Activated CD8-positive, alpha-beta memory T cell treated with anti-CD3 and anti-CD28 coated beads for 4 hours (primary cell): ENCODE measurements at places on chromosomes 1 and 21.
A peak's percentile ranks its signal among the peaks of the same experiment; 100 is the strongest.

DNA sequence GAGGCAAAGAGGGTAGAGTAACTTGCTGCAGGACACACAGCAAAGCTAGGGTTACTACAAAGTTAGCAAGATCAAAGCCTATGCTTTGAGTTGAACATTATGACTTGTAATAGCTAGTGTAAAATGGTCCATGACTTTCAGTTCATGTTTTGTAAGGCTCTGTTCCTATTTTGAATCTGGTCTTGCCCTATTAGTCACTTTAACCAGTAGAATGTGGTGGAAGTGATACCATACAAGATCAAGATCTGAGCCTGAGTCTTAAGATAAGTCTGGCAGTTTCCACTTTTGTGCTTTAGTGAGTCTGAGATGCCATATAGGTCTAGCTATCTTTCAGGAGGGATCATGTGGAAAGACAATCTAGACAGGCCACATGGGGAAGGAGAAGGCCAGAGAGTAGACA lies 282.1 kb upstream of the BRINP3 start:
- DNase-seq: no peak

DNA sequence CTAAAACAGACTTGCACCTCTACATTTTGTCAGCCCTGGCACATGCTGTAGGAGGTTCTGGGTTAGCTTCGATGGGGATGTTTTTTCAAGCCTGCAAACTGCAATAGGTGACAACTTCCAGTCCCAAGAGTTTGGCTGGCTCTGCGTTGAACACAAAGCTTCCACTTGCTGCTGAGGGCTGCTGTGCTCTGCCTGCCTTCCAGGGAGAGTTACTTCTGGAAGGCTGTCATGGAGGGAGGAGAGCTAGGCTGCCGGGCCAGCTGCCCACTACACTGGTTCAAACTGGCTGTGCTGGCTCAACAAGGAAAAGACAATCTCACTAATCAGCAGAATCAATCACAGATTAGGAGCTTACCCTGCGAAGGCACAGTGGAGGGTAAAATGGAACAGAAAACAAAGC lies 46.7 kb upstream of the PPP2R5A start:
- DNase-seq: no peak

GRCh38 chr1:29655145-29655544 lies 418.8 kb downstream of the PTPRU start:
- no peak for DNase-seq

DNA sequence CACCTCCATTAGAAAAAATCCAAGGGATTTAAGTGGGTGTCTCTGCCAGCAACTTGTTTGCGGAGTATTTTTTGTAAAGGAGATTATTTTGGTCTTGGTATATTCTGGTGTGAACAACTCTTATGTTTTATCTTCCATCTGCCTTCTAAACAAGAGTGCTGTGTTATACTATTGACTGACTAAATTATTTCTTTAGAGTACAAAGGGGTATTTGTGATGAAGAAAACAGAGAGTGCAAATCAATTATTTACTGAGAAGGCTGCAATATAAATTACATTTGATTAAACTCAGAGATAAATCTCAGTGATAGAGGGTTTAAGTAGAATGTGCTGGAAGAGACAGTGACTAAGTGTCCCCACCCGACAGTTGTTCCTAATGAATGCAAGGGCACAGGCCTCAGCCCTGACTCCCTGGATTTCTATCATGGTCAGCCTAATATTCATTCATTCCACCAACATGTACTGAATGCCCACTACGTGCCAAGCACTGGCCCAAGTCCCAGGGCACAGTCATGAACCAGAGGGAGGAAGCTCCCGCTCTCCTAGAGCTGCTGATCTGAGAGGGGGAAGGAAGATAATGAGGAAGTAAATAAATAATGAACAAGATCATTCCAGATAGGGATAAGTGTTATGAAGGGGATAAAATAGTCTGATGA lies 196.9 kb upstream of the C8B start:
- no peak for DNase-seq

GRCh38 chr1:211775170-211775569 lies 55.4 kb downstream of the LPGAT1 start:
- DNase-seq: no peak

GRCh38 chr1:154657556-154657955 lies 49.6 kb upstream of the ADAR start:
- no peak for DNase-seq

GRCh38 chr1:5509664-5510452 lies 482.4 kb downstream of the NPHP4 start:
- peak; percentile 45 for DNase-seq

GRCh38 chr1:181140398-181140797 lies 51.9 kb downstream of the IER5 start:
- no peak for DNase-seq

- no peak for DNase-seq
Measured at GRCh38 chr1:209742409-209743144, 13.3 kb upstream of the TRAF3IP3 start.

DNA sequence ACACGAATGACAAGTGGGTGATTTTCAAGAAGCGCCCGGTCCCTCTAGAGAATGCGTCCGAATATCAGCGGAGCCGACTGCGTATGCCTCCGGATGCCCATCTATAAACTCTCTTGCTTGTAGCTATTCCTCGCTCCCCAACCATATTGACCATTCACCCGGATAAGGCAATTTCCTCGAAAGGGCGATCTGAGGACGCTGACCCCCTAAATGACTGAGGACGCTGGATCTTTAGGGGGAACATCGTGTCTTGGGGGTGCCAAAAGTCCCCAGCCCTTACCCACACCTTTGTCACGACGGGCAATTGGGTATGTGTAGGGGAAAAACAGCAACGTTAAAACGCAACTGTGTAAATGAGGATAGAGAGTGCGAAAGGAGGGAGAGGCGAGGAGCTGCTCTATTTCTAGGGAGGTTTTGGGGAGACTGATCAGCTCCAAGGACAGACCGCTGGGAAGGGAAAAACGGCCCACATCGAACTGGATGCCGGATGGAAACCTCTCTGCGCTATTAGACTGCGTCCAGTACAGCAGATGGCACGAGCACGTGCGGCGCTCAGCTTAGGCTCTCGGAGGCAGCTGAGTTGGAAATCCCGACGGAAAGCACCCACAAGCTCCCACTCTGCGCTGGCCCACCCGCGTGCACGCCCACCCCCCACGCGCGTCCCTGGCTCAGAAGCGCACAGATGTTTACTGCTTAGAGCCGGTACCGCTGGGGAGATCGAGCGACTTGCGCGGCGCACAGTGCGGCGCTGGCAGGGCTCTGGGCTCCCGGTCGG lies 2.9 kb upstream of the PRRX1 start:
- DNase-seq: no peak

- DNase-seq: no peak
Measured at GRCh38 chr1:156220226-156220625, 7.4 kb downstream of the PMF1 start.

GRCh38 chr1:161905269-161905884 lies 118.3 kb downstream of the OLFML2B start:
- DNase-seq: no peak

GRCh38 chr1:34866762-34867109 lies 7.2 kb upstream of the SMIM12 start:
- no peak for DNase-seq

DNA sequence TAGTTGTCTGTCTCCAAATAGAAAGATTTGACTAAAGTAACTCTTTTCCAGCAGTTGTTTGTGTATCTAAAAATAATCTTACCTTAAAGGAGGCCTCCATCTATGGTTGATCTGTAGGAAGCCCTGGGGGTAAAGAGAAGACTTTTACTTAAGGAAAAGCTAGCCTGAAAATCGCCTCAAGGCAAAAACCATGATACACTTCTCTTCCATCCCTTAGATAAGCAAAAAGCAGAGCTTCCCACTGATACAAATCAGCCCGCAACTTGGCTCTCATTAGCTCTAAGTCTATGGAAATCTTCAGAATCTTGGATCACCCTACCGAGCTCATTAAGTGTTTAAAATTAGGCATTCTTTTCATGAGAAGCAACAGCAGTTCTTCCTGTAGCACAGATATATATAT lies 576.9 kb upstream of the PTBP2 start:
- DNase-seq: no peak

- no peak for DNase-seq
Measured at GRCh38 chr1:111370871-111371270, 56.7 kb downstream of the OVGP1 start.

DNA sequence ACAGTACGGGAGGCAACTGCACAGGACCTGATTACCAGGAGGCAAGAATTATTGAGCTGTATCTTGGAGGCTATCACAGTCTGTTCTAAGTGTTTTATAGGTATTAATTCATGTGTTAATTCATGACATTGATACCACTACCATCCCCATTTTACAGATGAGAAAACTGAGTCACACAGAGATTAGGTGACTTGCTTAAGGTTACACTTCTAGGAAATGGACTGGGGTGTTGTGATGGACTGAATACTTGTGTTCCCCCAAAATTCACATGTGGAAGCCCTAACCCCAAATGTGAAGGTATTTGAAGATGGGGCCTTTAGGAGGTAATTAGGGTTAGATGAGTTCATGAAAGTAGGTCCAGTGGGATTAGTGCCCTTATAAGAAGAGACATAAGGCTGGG lies 10.1 kb upstream of the TRIM63 start:
- DNase-seq: no peak

- DNase-seq: no peak
Measured at GRCh38 chr1:83746234-83746633, 252.7 kb downstream of the TTLL7 start.

GRCh38 chr1:41534181-41535076 lies 49.9 kb upstream of the EDN2 start:
- DNase-seq: no peak

GRCh38 chr1:24739241-24739640 lies 6.0 kb upstream of the CLIC4 start:
- DNase-seq: no peak

DNA sequence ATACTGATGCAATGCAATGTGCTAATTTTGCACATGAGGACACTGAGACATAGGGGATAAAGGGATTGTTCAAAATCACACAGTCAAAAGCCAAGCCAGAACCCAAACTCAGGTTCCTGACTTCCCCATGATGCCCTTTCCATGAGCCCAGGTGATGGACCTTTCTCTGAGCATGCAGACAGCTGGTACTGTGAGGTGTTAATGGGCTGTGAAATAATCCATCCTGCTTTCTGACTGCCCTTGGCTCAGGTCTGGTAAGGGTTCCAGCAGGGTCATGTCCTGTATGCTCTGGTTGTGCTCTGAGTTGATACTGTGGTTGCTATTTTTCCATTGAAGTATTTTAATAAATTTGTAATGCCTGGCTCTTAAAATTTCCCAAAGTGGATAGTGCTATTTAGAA lies 50.0 kb downstream of the CNIH3 start:
- no peak for DNase-seq

GRCh38 chr1:97252076-97252475 lies 530.5 kb downstream of the PTBP2 start:
- no peak for DNase-seq

- DNase-seq: no peak
Measured at GRCh38 chr1:243748706-243749283, 101.2 kb downstream of the AKT3 start.

DNA sequence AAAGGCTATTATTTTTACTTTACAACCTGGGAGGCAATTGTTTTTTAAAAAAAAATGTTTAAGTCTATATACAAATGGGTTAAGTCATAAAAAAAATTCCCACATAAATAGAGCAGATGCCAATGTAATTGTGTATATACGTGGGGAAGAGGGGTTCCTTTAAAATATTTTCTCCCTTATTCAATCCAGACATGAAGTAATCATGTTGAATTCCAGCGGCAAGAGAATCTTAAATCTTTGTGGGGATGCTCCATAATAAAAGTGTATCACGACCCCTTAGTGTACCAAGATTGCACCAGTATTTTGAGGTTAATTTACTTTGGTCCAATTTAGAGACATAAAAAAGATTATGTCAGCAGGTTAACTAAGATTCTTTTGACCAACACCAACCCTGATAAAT lies 62.1 kb downstream of the ARID4B start:
- DNase-seq: no peak

GRCh38 chr1:154567386-154568156 lies at the start of gene CHRNB2:
Gene CHRNB2, plus strand, starts transcription at chr1:154567778. Its CDS starts 267 bp downstream, at chr1:154568045.
- peak; percentile 22 for DNase-seq
